Foreskin fibroblast (primary cell): ENCODE measurements at places on chromosomes 13 and 19.

DNA sequence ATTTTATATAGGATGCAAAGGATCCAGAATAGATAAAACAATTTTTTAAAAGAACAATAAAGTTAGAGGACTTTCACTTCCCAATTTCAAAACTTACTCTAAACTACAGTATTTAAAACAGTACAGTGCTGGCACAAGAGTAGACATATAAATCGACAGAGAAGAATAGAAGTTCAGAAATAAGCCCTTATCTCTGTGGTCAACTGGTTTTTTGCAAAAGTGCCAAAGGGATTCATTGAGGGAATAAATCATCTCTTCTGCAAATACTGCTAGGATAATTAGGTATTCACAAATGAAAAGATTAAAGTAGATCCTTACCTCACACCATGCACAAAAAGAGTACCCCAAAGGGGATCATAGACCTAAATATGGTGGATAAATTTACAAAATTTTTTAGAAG, 431.0 kb upstream of the HTR2A start:
- DNase-seq: no peak

DNA sequence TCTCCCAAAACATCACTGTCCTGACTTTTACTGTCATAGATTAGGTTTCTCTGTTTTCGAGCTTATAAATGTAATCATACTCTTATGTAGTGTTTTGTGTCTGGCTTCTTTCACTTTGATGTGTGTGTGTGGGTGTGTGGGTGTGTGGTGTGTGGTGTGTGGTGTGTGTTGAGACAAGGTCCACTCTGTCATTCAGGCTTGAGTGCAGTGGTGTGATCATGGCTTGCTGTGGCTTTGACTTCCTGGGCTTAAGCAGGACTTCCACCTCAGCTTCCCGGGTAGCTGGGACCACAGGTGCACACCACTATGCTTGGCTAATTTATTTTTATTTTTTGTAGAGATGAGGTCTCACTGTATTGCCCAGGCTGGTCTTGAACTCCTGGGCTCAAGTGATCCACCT, 59.6 kb downstream of the PDS5B start:
- no peak for DNase-seq

DNA sequence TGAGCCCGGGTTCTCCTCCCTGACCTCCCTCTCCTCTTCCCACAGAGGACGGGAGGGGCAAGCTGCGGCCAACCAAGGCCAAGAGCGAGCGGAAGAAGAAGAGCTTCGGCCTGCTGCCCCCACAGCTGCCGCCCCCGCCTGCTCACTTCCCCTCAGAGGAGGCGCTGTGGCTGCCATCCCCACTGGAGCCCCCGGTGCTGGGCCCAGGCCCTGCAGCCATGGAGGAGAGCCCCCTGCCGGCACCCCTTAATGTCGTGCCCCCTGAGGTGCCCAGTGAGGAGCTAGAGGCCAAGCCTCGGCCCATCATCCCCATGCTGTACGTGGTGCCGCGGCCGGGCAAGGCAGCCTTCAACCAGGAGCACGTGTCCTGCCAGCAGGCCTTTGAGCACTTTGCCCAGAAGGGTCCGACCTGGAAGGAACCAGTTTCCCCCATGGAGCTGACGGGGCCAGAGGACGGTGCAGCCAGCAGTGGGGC, 162.2 kb downstream of the KDM4B start:
- DNase-seq: no peak

GRCh38 chr13:112879283-112879833, 89.7 kb upstream of the MCF2L start:
- DNase-seq: peak; percentile 16

GRCh38 chr19:38711726-38712153, 32.5 kb downstream of the CAPN12 start:
- DNase-seq: peak; percentile 92

- DNase-seq: peak; percentile 36
These were observed 9.8 kb upstream of the ARRDC2 start for GRCh38 chr19:17997969-17998826.

GRCh38 chr19:34838248-34838647, 65.2 kb upstream of the ZNF599 start:
- DNase-seq: no peak

DNA sequence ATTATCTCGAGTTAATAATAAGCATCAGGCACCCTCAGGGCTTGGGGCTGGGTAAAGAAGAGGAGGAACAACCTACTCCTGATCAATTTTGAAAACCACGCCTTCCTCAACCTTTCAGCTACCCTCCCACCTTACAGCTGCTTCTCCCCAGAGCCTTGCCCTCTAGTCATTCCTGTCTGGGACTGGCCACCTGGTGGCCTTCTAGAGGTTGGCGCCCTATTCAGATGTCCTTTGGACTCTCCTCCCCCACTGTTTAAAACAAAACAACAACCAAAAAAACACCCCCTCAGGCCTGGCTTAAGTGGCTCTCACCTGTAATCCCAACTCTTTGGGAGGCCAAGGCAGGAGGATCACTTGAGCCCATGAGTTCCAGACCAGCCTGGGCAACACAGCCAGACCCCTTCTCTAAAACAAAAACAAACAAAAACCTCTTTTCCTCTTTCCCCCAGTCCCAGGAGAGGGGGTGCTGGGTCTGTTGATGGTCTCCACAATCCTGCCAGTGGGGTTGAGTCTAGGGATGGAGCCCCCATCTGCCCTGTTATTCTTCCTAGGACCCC, 62.3 kb downstream of the CCDC70 start:
- no peak for DNase-seq

DNA sequence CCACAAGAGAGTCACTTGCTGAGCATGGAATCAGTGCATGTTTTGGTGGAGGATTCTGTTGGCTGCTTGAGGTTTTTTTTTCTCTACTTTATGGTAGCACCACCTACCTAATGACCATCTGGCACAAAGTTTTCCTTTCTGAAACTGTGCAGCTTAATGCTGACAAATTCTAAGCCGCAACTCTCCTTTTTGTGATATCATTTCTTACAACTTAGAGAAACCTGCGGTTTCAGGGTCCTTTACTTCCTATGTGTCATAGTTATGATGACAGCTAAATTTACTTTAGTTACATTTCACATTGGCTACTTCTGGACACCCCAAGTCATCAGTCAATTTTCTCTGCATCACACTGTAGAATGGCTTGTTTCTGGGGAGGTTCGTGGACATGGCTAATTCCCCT, 115.4 kb upstream of the TMTC4 start:
- DNase-seq: peak; percentile 0

DNA sequence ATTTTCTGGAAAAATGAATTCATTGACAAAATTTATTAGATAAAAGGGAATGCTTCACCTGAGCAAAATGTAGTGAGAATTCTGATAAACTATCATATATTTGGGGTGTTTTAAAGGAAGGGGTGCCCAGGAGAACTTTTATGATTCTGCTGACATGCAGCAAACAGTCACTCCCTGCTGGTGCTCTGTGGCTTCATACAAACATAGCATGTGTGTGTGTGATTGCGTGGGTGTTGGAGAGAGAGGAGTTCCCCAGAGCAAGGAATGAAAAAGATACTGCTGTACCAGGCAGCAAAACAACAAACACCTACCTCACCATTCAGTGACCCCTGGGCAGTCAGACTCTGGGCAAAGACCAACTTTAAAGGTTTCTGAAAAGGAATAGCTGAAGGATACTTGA, 546.7 kb downstream of the RFC3 start:
- peak; percentile 65 for DNase-seq

DNA sequence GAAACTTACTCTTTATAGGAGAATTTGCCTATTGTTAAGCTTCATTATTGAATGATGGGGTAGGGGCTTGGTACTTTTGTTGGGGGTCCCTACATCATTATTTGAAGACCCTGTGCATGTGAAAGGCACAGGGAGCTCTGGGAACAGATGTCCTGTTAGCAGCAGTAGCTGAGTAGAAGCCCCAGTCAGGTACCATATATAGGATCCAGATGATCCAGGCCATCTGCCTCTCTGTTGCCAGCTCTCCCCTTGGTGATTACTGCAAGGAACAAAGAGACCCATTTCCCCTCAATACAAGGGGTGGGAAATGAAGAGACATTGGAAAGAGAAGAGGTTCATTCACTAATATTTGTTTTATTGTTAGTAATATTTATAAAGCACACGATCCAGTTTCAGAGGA, 4.4 kb upstream of the MTMR6 start:
- DNase-seq: no peak

DNA sequence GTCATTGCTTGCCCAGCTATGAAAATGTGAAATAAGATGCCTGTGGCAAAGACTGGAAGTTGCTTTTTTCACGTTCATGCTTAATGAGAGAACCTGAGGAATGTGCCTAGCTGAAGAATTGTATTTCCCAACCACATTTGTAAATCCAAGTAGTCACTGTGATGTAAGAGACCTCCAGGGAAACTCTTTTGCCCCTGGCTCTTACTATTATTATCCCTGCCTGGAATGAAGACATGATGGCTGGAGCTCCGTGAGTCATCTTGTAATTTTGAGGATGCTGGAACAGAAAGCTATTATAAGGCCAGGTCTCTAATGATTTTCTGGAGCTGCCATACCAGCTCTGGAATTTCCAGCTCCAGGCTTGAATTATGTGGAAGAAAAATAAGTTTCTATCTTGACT, 894.3 kb downstream of the DIAPH3 start:
- DNase-seq: peak; percentile 0

DNA sequence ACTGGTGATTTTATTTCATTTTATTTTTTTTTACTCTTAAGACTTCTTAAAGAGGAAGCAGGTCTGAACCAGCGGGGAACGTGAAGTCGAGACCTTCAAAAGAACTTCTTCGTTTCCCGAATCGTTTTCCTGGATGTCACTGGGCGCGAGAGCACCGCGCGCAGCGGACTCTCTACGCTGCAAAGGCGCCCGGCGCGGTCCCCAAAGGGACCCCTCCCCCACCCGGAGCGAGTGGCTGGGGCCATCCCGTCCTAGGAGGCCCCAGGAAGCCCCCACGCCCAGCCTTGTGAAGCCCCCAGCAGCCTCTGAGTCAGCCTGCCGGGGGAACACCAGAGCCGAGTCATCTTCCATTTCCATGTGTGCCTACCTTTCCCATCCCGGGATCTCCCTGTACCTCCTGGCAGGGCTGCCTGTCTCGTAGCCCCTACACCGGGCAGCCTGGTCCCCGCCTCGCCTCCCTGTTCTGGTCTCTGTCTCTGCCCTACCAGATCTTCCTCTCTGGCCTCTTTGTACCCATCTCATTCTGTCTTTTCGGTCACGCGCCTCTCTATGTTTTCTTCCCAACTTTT, 608 bp downstream of the CD70 start:
- DNase-seq: no peak
